ENCODE measurements at places on chromosomes 11 and 22.
A peak's percentile ranks its signal among the peaks of the same experiment; 100 is the strongest.

GRCh38 chr11:1483445-1483961 is 3.1 kb downstream of the MOB2 start:
- no peak overlapping the region for H3K4me3 ChIP-seq
- H3K4me1 ChIP-seq: no peaks in the 10 kb centered on the region
- H3K36me3 ChIP-seq: no peaks in the 10 kb centered on the region
- no peak for DNase-seq

DNA sequence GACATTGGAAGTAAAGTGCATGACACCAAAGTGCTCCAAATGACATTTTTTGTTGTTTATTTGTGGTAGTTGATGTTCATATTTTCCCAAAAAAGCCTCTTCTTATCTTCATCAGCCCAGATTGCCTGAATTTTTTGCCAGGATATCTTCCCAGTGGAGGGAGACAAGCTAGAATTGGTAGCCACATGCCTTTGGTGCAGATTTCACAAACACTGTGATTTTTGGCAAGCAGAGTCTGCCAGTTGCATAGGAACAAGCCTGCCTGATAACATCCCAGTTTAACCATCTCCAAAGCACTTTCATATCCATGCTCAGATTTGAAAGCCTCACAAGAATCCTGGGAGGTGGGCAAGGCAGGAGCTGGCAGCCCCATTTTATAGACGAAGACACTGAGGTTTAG is 102.3 kb upstream of the SYT13 start:
- no peak for DNase-seq
- H3K4me1 ChIP-seq: no peaks in the 10 kb centered on the region
- H3K27ac ChIP-seq: no peak overlapping the region
- no peaks in the 10 kb centered on the region for H3K36me3 ChIP-seq
- H3K27me3 ChIP-seq: peaks cover 87% of the 10 kb centered on the region

- H3K4me3 ChIP-seq: peak overlapping the region; percentile 85
- DNase-seq: no peak
- peak overlapping the region; percentile 89 for H3K27ac ChIP-seq
- H3K36me3 ChIP-seq: peaks cover 13% of the 10 kb centered on the region
Observed at GRCh38 chr11:808427-809286, 1.1 kb upstream of the RPLP2 start.

GRCh38 chr22:44588348-44588747 is 90.3 kb upstream of the RTL6 start:
- H3K4me1 ChIP-seq: peaks cover 19% of the 10 kb centered on the region
- H3K4me3 ChIP-seq: no peak overlapping the region
- no peak for DNase-seq
- H3K27ac ChIP-seq: no peak overlapping the region
- no peaks in the 10 kb centered on the region for H3K36me3 ChIP-seq
- H3K27me3 ChIP-seq: no peaks in the 10 kb centered on the region

- no peak overlapping the region for H3K27ac ChIP-seq
- no peaks in the 10 kb centered on the region for H3K36me3 ChIP-seq
- peaks cover 96% of the 10 kb centered on the region for H3K27me3 ChIP-seq
- no peaks in the 10 kb centered on the region for H3K4me1 ChIP-seq
- H3K4me3 ChIP-seq: no peak overlapping the region
Observed at GRCh38 chr11:126525702-126526101, 170.2 kb downstream of the ST3GAL4 start.

GRCh38 chr11:6377902-6378639 is 12.2 kb upstream of the SMPD1 start:
- H3K36me3 ChIP-seq: no peaks in the 10 kb centered on the region
- 0 out of 2 replicates have a peak, but pooled peaks cover 7% of the 10 kb centered on the region for H3K27me3 ChIP-seq
- no peak overlapping the region for H3K4me3 ChIP-seq
- H3K27ac ChIP-seq: no peak overlapping the region

DNA sequence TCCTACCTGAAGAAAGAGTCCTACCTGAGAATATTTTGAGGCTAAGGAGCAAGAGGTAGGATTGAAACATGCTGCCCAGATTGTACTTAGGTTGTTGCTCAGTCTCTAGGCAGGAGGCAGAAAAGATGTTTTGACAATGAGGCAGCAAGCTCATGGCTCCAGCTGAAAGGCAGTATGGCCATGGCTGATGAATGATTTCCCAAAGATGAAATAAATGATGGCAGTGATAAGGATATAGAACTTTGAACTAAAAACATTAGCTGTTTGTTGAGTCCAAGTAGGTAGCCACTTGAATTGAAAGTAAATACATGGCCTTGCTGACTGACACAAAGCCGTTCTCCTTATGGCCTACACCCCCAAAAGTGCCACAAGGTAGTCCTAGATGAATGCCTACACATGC is 6.8 kb upstream of the NEU3 start:
- no peak for DNase-seq
- no peak overlapping the region for H3K4me3 ChIP-seq
- H3K36me3 ChIP-seq: 0 out of 2 replicates have a peak, but pooled peaks cover 3% of the 10 kb centered on the region
- H3K27me3 ChIP-seq: no peaks in the 10 kb centered on the region
- H3K4me1 ChIP-seq: no peaks in the 10 kb centered on the region
- no peak overlapping the region for H3K27ac ChIP-seq

DNA sequence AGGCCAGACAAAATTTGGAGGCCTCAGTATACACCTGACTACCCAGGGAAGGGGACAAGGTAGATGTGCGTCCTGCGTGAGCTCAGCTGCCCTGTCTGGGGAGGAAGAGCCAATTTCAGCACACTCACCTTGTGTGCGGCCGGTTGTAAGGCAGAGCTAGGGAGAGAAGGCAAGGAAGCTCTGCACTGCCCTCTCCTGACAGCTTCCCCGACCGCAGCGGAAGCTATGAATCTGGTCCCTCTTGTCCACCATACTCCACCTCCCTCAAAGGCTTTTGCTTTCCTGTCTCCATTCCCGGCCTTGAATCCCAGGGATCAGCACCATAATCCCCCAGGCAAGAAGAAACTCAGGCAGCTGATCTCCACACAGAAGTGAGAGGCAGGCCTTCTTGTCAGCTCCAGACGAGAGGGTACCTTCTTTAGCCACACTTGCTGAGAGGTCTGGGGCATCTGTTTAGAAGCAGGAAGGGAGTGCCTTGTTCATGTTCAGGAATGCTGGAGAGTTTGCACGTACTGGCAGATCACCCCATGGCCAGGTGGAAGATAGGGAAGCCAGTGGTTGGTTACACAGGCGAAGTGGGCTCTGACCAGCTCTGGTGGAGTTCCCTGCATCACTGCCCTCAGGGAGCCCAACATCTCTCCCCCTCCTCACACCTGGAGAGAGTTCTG is 62.5 kb downstream of the FEZ1 start:
- no peak overlapping the region for H3K4me3 ChIP-seq
- no peak overlapping the region for H3K27ac ChIP-seq
- H3K4me1 ChIP-seq: no peaks in the 10 kb centered on the region
- peaks cover 24% of the 10 kb centered on the region for H3K27me3 ChIP-seq
- no peaks in the 10 kb centered on the region for H3K36me3 ChIP-seq
- peak; percentile 14 for DNase-seq

DNA sequence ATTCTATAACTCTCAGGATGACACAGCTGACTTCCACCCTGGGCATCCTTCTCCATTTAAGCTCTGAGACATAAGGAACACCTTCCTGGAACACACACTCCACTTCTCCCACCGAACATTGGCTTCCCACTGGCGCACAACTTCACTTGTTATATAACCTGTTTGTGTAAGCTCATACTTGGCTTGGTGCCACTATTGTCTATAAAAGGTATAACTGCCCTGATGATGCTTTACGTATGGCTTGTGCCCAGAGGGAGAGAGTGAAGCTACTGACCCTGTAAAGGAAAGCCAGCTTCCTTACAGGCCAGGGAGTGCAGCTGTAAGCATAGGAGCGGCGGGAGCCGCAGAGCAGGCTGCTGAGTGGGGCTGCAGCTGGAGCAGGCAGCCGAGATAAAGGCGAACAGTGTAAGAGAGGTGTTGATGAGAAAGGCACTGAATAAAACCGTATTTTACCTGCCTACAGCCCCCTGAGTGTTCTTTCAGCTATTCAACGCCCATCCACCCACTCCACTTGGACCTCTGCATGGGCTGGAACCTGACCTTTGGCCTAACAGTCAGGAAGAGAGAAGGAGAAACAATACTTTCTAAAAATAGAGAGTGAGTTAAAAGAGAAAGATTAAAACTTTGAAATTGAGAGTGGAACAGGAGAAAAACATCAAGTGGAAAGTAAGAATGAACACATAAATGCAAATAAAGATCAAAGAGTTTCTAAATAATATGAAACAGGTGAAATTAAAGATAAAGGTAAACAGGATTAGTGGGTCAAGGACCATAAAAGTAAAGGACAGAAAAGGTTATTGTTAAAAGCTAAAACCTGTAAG is 252.1 kb upstream of the ARHGAP42 start:
- no peaks in the 10 kb centered on the region for H3K27me3 ChIP-seq
- no peak overlapping the region for H3K4me3 ChIP-seq
- no peaks in the 10 kb centered on the region for H3K36me3 ChIP-seq
- no peaks in the 10 kb centered on the region for H3K4me1 ChIP-seq

DNA sequence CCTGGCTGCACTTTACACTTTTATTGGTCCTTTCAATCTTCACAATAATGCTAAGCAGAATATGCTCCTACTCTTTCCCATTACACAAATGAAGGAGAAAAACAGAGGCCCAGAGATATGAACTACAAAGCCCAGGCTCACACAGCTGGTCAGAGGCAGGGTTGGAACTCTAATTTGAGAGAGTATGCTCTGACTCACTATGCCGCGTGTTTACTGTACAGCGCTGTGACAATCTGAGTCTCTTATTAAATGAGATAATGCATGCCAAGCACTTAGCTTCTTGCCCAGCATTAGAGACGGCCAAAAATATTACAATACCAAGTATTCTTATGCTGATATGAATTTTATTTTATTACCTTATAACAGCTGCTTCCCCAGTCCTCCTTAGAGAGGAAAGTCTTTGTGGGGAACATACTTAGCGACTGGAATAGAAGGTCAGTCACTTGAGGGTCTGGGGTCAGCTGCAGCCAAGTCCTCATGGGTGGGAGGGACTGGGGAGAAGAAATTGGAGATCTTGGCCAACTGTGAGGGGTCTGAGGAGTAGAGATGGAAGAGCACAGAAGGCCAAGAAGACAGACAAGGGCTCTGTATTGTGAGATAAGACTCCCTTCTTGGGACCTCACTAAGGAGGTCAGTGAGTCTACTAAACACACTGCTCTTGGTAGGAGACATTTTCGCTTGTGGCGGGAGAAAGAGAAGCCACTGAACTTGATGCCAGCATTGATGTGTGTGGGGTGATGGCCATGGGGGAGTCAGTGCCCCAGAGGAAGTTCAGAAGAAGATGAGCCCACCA is 150.8 kb upstream of the TIMP3 start:
- DNase-seq: no peak
- H3K4me1 ChIP-seq: peaks cover 7% of the 10 kb centered on the region
- H3K36me3 ChIP-seq: no peaks in the 10 kb centered on the region
- no peak overlapping the region for H3K27ac ChIP-seq
- H3K27me3 ChIP-seq: no peaks in the 10 kb centered on the region

- no peak overlapping the region for H3K27ac ChIP-seq
- no peak for DNase-seq
- H3K36me3 ChIP-seq: no peaks in the 10 kb centered on the region
- H3K27me3 ChIP-seq: 0 out of 2 replicates have a peak, but pooled peaks cover 5% of the 10 kb centered on the region
- H3K4me3 ChIP-seq: no peak overlapping the region
- no peaks in the 10 kb centered on the region for H3K4me1 ChIP-seq
Observed at GRCh38 chr11:32266601-32267000, 168.7 kb downstream of the WT1 start.

DNA sequence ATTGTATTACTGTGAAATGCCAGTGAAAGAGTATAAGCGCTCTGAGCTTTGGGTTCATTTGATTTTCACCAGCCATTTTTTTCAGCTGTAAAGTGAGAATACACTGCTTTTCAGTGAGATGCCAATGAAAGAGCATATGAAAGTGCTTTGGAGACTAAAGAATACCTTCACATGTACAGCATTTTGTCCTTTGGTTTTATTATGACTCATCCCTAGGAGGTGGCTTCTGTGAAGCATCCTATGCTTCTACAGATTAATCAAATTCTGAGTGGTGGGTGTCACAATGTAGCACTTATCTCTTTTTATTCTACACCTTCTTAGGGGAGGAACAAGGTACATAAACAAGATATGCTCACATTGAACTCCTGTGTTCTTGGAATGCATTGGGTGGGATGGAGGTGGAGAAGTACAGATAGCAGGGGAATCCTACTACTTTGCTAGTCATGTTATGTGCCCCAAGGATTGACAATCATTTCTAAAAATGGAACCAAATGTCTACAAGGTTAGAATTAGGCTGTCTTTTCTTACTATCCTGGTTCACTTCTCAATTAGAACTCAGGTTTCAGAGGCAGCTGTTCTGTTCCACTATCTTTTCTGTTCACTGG is 18.7 kb downstream of the TRIM44 start:
- DNase-seq: no peak
- H3K4me1 ChIP-seq: 0 out of 2 replicates have a peak, but pooled peaks cover under 1% of the 10 kb centered on the region
- no peak overlapping the region for H3K4me3 ChIP-seq
- H3K27ac ChIP-seq: no peak overlapping the region
- H3K27me3 ChIP-seq: no peaks in the 10 kb centered on the region

- H3K4me3 ChIP-seq: no peak overlapping the region
- no peaks in the 10 kb centered on the region for H3K27me3 ChIP-seq
- no peaks in the 10 kb centered on the region for H3K4me1 ChIP-seq
- no peaks in the 10 kb centered on the region for H3K36me3 ChIP-seq
- no peak overlapping the region for H3K27ac ChIP-seq
Observed at GRCh38 chr11:76626266-76626665, 44.3 kb downstream of the LRRC32 start.

- no peak overlapping the region for H3K4me3 ChIP-seq
- H3K36me3 ChIP-seq: no peaks in the 10 kb centered on the region
- peaks cover 9% of the 10 kb centered on the region for H3K4me1 ChIP-seq
- H3K27me3 ChIP-seq: no peaks in the 10 kb centered on the region
- H3K27ac ChIP-seq: no peak overlapping the region
Observed at GRCh38 chr11:129387434-129387833, 11.8 kb downstream of the BARX2 start.

GRCh38 chr11:114277637-114278341 is 18.4 kb upstream of the NNMT start:
- H3K4me1 ChIP-seq: no peaks in the 10 kb centered on the region
- no peak overlapping the region for H3K4me3 ChIP-seq

- H3K27me3 ChIP-seq: no peaks in the 10 kb centered on the region
- peaks cover 26% of the 10 kb centered on the region for H3K4me1 ChIP-seq
- DNase-seq: no peak
- H3K27ac ChIP-seq: no peak overlapping the region
- H3K4me3 ChIP-seq: no peak overlapping the region
Observed at GRCh38 chr22:31287818-31288495, 4.3 kb downstream of the PIK3IP1 start.

DNA sequence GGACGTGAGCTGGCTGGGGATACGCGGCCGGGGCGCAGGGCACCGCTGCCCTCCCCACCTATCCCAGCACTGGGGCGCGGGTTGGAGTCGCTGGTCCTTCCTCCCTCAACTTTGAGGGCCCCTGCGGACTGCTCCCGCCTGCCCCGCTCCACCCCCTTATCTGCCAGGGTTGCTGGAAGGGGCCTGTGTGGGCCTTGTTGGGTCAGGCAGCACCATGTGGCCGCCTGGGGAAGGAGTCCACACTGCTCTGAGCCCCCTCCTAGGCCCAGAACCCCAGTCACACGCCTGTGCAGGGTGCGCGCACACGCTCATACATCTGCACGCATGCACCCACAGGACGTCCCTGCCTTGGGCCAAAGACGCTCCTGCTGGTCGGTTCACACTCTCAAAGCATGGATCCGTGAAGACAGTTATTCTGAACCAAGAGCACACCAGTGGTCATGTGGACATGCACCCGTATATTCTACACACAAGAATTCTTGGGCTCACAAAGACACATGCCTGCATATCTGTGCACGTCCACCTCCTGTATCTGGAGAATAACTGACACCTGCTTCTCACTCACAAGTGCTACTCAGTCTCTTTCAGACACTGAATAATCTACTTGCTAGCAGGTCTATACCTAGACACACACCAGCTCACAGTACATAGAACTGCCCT is 710 bp downstream of the TUB start:
- H3K27me3 ChIP-seq: peaks cover 9% of the 10 kb centered on the region
- no peak for DNase-seq
- no peaks in the 10 kb centered on the region for H3K4me1 ChIP-seq
- H3K36me3 ChIP-seq: no peaks in the 10 kb centered on the region

- no peak overlapping the region for H3K4me3 ChIP-seq
- H3K36me3 ChIP-seq: no peaks in the 10 kb centered on the region
- H3K27me3 ChIP-seq: peaks cover 69% of the 10 kb centered on the region
Observed at GRCh38 chr22:48951836-48952235, 875.8 kb downstream of the BRD1 start.
